ENCODE measurements at places on chromosomes 7 and 10.
A peak's percentile ranks its signal among the peaks of the same experiment; 100 is the strongest.

DNA sequence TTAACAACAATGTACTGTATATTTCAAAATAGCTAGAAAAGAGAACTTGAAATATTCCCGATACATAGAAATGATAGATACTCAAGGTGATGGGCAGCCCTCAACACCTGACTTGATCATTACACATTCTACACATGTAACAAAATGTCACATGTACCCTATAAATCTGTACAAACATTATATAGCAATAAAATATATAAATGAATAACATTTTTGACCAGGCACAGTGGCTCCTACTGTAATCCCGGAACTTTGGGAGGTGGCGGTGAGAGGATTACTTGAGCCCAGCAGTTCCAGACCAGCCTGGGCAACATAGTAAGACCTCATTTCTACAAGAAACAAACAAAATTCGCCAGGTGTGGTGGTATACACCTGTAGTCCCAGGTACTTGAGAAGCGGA, 659.5 kb upstream of the NRP1 start:
- DNase-seq, result no peak

DNA sequence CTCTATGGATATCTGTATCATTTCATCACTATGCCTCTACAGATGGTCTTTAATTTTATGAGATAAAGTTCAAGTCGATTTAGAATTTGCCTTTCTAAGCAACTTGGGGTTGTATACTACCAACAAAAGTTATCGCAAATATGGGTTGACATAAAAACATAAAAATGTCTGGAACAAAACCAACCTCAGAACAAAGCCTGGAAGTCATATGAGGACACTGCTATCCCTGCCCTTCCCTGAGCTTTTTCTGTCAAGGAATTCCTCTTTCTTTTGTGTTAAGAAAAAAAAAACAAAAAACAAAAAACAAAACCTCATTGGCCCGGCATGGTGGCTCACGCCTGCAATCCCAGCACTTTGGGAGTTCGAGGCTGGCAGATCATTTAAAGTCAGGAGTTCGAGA, 319.3 kb downstream of the CAMK1D start:
- no peak for DNase-seq

- no peak for DNase-seq
Measured at GRCh38 chr10:91347529-91347928, 62.6 kb upstream of the HECTD2 start.

DNA sequence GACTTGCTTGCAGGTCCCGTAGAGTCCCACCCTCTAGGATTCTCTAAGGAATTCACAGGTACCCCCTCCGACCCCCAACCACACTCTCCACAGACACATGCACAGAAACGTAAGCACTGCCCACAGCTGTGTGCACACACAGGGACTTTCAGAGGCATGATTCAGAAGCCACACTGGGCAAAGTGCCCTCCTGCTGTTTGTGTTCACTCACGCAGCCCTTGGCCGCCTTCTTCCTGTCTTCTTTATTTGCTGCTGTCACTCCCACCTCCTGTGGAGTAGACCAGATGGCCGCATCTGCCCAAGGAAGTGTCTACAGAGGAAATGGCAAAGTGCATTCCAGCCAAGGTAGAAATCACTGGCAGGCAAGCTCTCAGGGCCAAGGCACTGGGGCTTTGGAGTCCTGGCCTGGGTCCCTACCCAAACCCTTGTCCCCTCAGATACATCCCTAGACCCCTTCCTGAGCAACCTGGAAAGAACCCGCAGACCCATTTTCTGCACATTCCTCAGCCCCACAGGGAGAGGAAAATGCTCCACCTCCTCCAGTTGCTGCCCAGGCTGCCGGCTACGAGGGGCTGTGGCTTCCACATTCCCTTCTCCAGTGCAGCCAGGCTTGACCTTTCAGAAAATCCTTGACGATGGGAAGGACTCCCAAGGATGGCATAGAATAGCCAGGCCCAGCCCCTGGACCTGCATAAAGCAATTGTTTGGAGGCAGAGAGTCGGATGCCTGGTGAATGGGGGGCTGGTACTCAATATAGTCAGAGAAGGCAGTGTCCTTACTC, 21.6 kb upstream of the GIMAP8 start:
- peak; percentile 14 for DNase-seq

GRCh38 chr7:132243463-132243862, 332.8 kb downstream of the PLXNA4 start:
- no peak for DNase-seq

- DNase-seq, result peak; percentile 71
Measured at GRCh38 chr10:99667108-99667751, 7.9 kb downstream of the ENTPD7 start.

GRCh38 chr7:14195871-14196270, 206.4 kb upstream of the ETV1 start:
- DNase-seq, result no peak

DNA sequence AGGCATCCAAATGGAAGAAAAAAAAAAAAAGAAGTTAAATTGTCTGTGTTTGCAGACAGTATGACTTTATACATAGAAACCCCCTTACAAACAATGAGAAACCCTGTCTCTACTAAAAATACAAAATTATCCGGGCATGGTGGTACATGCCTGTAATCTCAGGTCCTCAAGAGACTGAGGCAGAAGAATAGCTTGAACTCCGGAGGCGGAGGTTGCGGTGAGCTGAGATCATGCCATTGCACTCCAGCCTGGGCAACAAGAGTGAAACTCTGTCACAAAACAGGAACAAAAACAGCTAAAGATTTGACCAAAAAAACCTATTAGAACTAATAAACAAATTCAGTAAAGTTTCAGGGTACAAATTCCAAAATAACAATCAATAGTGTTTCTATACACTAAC, 385.8 kb upstream of the GRM3 start:
- no peak for DNase-seq

- DNase-seq, result no peak
Measured at GRCh38 chr10:8420182-8420581, 365.7 kb downstream of the GATA3 start.

All from RWPE1 (cell line).